ENCODE measurements at places on chromosomes 7 and 10. TPM values are rescaled to one million over a fixed set of nuclear protein-coding genes. Genes with fewer than 3 reads are reported as not detected.

PDZD7 gene
- not detected for total RNA-seq

FMC1 gene
- 32.5 TPM for total RNA-seq

CYP2W1 gene
- not detected for total RNA-seq

GRCh38 chr7:42502022-42502421 is 265.0 kb upstream of the GLI3 start:
- no peak overlapping the region for H3K27ac ChIP-seq
- DNase-seq = no peak
- H3K4me1 ChIP-seq = no peaks in the 10 kb centered on the region
- no peak overlapping the region for H3K4me3 ChIP-seq
- H3K27me3 ChIP-seq = no peaks in the 10 kb centered on the region

- no peak for DNase-seq
- no peaks in the 10 kb centered on the region for H3K27me3 ChIP-seq
- peak overlapping the region; percentile 92 for H3K27ac ChIP-seq
- peaks cover 91% of the 10 kb centered on the region for H3K4me1 ChIP-seq
- no peaks in the 10 kb centered on the region for H3K36me3 ChIP-seq
These were observed 6.3 kb upstream of the CD36 start for GRCh38 chr7:80632139-80632538.

DNA sequence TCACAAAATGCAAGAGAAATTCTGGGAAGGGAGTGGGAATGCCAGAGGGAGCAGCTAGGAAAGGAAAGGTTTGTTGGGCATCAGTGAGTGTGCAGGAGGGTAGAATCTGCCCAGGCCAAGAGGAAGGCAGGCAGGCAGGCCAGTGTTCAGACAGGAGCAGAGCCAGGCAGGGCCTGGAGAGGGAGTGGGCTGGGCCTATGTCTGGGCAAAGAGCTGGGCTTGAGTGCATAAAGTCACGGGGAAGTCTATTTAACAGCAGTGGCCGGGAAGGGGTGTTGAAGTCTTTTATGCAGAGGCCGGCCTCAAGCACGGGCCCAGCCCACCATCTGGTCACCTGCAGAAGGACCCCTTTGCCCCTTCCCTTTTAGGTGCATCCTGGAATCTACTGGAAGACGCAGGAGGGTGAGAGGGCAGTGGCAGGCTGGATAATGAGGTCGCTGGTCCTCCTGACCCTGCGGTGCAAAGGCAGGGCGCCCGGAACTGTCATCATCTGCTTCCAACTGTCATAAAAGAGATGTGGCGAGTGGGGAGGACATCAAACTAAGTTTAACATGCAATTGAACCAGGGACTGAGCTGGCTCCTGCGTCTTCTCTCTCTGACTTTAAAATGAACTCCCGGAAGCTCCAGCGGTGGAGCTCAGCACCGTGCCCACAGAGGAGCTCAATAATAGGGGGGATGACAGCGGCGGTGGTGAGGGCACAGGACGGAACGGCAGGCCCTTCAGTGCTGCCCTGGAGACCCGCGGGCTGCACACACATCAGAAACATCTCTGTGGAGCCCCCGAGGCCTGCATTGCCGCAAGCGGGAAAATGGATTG is 29.5 kb downstream of the CARD11 start:
- H3K4me1 ChIP-seq = no peaks in the 10 kb centered on the region
- no peak overlapping the region for H3K4me3 ChIP-seq
- no peaks in the 10 kb centered on the region for H3K36me3 ChIP-seq
- no peak for DNase-seq

DNA sequence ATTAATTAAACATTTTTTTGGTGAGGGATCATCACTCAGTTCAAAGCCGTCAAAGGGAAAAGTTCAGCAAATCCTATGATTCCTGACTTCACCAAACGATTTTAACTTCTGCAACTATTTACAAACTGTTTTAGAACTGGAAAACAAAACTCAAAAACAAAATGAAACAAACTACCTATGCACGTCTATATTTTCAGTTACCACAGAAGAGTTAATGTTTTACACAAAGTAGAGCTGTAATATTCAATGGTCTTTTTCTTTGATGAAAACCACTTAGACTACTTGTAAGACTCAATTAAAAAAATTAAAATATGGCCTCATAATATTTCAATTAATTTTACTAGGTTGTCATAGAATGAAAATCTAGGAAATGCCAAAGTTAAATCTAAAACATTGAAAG is 131.5 kb downstream of the ATE1 start:
- H3K4me1 ChIP-seq = no peaks in the 10 kb centered on the region
- H3K27me3 ChIP-seq = no peaks in the 10 kb centered on the region
- DNase-seq = no peak
- H3K27ac ChIP-seq = no peak overlapping the region

DNA sequence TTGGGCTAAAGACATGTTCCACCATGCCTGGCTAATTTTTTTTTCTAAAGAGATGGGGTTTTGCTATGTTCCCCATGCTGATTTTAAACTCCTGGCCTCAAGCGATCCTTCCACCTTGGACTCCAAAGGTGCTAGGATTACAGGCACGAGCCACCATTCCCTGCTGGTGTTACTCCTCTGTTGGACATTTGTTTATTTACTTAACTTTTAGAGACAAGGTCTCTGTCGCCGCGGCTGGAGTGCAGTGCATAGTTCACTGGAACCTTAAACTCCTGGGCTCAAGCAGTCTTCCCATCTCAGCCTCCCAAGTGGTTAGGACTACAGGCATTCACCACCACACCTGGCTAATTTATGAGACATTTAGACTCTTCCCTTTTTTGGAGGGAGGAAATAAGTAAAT is 38.9 kb downstream of the CCAR1 start:
- H3K36me3 ChIP-seq = no peaks in the 10 kb centered on the region
- H3K27me3 ChIP-seq = no peaks in the 10 kb centered on the region
- H3K4me3 ChIP-seq = no peak overlapping the region
- peaks cover 3% of the 10 kb centered on the region for H3K4me1 ChIP-seq
- no peak for DNase-seq

HIP1 gene
- total RNA-seq = 11.1 TPM

ZNF425 gene
- total RNA-seq = 1.4 TPM

DNA sequence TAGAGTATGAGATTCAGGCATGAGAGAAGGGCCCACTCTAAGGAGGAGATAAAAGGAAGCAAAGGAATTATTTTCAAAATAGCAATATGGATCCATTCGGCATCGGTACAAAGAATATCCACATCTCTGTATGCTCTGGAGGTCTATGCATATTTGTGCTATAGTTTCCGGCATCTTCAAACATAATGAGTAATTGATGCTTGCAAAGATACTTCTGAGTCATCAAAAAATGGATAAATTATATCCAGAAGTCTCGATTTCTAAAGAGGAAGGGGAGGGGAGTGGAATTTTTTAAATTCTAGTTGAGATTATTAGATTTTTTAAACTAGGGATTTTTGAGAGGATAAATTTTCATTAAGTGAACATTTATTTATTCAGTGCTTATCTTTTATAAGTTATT is 72.9 kb upstream of the KIAA1217 start:
- no peak overlapping the region for H3K4me3 ChIP-seq
- H3K27me3 ChIP-seq = no peaks in the 10 kb centered on the region
- H3K36me3 ChIP-seq = no peaks in the 10 kb centered on the region
- no peak for DNase-seq
- no peaks in the 10 kb centered on the region for H3K4me1 ChIP-seq

DNA sequence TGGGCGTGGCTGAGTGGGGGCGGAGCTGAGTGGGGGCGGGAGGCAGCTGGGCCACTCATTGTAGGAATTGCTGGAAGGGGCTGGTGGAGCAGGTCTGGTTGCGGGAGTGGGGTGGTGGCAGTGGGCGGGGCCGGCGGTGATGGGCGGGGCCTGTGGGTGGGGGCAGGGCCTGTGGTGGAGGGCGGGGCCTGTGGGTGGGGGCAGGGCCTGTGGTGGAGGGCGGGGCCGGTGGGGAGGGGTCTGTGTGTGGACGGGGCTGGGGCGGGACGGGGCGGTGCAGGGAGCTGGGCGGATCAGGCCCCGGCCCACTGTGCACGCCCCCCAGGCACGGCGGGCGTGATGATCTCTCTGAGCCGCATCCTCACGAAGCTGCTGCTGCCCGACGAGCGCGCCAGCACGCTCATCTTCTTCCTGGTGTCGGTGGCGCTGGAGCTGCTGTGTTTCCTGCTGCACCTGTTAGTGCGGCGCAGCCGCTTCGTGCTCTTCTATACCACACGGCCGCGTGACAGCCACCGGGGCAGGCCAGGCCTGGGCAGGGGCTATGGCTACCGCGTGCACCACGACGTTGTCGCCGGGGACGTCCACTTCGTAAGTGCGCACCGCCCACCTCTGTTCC is 14.0 kb downstream of the SLC29A4 start:
- H3K36me3 ChIP-seq = no peaks in the 10 kb centered on the region
- no peaks in the 10 kb centered on the region for H3K4me1 ChIP-seq
- no peak for DNase-seq
- no peaks in the 10 kb centered on the region for H3K27me3 ChIP-seq

DNA sequence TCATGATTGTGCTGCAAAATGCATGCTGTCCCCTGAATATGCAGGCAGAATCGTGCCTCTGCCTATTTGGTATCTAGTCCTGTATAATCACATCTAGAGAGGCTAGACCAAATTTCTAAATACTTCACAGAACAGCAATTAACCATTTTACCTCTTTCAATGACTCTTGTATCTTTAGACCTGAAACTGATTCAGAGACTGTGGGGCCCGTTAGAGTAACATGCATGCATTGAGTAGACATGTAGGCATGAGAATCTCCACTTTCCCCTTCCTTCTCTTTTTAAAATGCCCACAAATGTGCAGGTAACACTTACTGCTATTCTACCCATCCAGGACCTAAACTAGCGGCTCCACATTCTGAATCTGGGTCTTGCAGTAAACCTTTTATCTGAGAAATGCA is 8.8 kb downstream of the ZNF92 start:
- H3K27ac ChIP-seq = no peak overlapping the region
- no peaks in the 10 kb centered on the region for H3K27me3 ChIP-seq

ANKRD61 gene
- not detected for total RNA-seq

GRCh38 chr10:22473459-22473858 is 128.2 kb downstream of the SPAG6 start:
- no peak overlapping the region for H3K4me3 ChIP-seq
- no peak overlapping the region for H3K27ac ChIP-seq
- DNase-seq = no peak
- no peaks in the 10 kb centered on the region for H3K36me3 ChIP-seq

- H3K27ac ChIP-seq = no peak overlapping the region
- peaks cover 7% of the 10 kb centered on the region for H3K4me1 ChIP-seq
- H3K36me3 ChIP-seq = no peaks in the 10 kb centered on the region
- H3K27me3 ChIP-seq = peaks cover 2% of the 10 kb centered on the region
These were observed 6.6 kb downstream of the DMBT1 start for GRCh38 chr10:122567056-122567660.

GRCh38 chr10:118805146-118805545 is 50.4 kb upstream of the CACUL1 start:
- no peak overlapping the region for H3K4me3 ChIP-seq
- H3K27me3 ChIP-seq = no peaks in the 10 kb centered on the region
- no peaks in the 10 kb centered on the region for H3K4me1 ChIP-seq
- no peak for DNase-seq
- H3K36me3 ChIP-seq = no peaks in the 10 kb centered on the region
- no peak overlapping the region for H3K27ac ChIP-seq

DNA sequence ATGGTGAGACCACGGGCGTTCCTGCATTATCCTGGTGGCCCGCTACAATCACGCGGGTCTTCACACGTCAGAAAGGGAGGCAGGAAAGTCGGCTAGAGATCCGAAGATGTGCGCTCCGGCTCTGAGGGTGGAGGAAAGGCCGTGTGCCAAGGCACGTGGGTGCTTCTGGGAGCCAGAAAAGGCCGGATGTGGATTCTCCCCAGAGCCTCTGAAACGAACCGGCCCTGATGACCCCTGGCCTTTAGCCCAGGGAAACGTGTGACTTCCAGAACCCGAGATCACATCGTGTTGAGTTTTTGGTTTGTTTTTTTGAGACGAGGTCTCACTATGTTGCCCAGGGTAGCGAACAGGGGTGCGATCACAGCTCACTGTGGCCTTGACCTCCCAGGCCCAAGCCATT is 244.2 kb downstream of the ELFN1 start:
- no peak overlapping the region for H3K4me3 ChIP-seq
- H3K27ac ChIP-seq = no peak overlapping the region
- H3K36me3 ChIP-seq = no peaks in the 10 kb centered on the region

DNA sequence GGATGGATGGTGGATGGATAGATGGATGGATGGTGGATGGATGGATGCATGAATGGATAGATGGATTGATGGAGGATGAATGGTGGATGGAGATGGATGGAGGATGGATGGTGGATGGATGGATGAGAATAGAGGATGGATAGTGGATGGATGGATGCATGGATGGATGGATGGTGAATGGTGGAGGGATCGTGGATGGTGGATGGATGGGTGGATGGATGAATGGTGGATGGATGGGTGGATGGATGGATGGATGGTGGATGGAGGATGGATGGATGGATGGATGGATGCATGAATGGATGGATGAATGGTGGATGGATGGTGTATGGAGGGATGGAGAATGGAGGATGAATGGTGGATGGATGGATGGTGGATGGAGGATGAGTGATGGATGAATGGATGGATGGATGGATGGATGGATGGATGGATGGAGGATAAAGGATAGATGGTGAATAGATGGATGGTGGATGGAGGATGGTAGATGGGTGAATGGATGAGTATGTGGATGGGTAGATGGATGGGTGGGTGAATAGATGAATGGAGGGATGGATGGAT is 76.3 kb downstream of the PDGFA start:
- DNase-seq = no peak
- H3K27me3 ChIP-seq = no peaks in the 10 kb centered on the region
- H3K4me1 ChIP-seq = peaks cover 14% of the 10 kb centered on the region
- H3K36me3 ChIP-seq = no peaks in the 10 kb centered on the region

GRCh38 chr7:157980774-157981173 is 606.8 kb downstream of the PTPRN2 start:
- H3K4me1 ChIP-seq = no peaks in the 10 kb centered on the region
- no peaks in the 10 kb centered on the region for H3K27me3 ChIP-seq
- no peak for DNase-seq
- H3K27ac ChIP-seq = no peak overlapping the region

SEMA3A gene
- total RNA-seq = 0.10 TPM

EFCAB10 gene
- total RNA-seq = not detected

GRCh38 chr10:70260259-70260658 is 23.5 kb downstream of the NPFFR1 start:
- no peak for DNase-seq
- H3K27ac ChIP-seq = no peak overlapping the region
- no peaks in the 10 kb centered on the region for H3K4me1 ChIP-seq
- H3K36me3 ChIP-seq = no peaks in the 10 kb centered on the region
- no peak overlapping the region for H3K4me3 ChIP-seq

DNA sequence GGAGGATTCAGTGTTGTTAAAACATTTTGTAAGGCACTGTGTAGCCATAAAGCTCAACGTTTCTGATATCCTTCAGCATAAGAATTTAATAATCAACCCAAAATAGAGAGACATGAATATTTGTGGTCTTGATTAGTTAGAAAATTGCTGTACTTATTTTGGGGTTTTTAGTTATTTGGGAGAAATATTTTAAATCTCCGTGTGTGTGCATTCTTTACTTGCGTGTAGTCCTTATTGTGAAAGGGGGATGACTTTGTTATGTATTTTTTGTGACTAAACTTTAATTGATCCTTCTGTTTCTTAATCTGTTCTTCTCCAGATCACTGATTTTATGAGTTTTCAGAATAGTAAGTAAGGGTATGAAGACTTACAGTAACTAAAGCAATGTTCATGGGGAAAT is 81.2 kb downstream of the ZNRF2 start:
- H3K4me3 ChIP-seq = no peak overlapping the region
- no peaks in the 10 kb centered on the region for H3K36me3 ChIP-seq
- no peak for DNase-seq
- H3K27ac ChIP-seq = no peak overlapping the region
- H3K27me3 ChIP-seq = no peaks in the 10 kb centered on the region
- H3K4me1 ChIP-seq = peaks cover 3% of the 10 kb centered on the region

GRCh38 chr10:88230251-88230650 is 352.9 kb downstream of the RNLS start:
- H3K4me3 ChIP-seq = no peak overlapping the region
- H3K27ac ChIP-seq = no peak overlapping the region
- H3K27me3 ChIP-seq = no peaks in the 10 kb centered on the region
- peaks cover 36% of the 10 kb centered on the region for H3K4me1 ChIP-seq
- no peaks in the 10 kb centered on the region for H3K36me3 ChIP-seq
